Activated gamma-delta T cell treated with Interleukin-2 at 50 U/mL for 16 hours (primary cell): ENCODE measurements at places on chromosomes 7 and 10.

DNA sequence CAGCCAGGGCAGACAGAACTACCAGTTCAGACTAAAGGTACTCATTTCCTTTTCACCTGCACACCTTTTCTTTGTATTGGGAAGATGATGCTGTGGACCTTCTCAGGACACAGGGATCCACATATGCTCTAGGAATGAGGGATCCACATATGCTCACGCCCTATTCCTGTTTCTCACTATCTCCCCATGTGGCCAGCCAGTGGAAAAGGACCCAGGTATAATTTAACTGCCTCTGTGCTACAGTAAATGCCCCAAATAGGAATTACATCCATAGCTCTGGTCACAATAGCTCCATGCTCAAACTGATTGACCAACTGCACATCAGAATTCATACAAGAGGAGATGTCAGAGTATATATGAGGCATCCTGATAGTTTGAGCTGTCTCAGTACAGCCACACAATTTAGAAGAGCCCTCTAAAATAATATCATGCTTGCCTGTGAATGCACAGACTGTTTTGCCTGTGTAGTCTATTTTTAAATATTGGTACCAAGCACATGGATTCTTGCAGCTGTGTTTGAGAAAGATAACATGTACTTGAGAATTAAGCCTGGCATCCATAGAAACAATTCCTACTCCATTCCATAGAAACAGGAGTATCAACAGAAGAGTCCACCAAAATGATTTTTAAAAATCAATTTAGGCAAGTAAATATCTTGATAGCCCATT, 43.7 kb downstream of the CTTNBP2 start:
- no peak for DNase-seq

DNA sequence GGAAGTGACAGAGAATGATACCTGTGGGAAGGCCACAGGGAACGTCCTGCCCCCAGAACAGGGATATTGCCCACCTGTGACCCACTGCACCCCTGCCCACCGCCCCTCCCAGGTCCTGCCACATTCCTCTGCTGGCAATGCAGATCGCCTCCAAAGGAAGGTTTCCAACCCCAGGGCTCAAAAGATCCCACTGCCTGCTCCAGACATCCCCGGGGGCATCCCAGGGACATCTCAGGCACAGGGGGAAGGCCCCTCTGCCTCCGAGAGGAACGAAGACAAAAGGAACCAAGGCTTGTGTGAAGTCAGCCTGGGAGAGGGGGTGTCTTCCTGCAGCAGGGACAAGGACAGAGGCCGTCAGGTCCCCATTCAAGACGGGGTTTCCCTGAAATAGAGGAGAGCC, 28.5 kb downstream of the NUDT1 start:
- DNase-seq, result no peak

GRCh38 chr7:33392148-33392547, 262.8 kb downstream of the BBS9 start:
- no peak for DNase-seq

GRCh38 chr7:101586906-101587677, 42.0 kb downstream of the MYL10 start:
- DNase-seq, result no peak

DNA sequence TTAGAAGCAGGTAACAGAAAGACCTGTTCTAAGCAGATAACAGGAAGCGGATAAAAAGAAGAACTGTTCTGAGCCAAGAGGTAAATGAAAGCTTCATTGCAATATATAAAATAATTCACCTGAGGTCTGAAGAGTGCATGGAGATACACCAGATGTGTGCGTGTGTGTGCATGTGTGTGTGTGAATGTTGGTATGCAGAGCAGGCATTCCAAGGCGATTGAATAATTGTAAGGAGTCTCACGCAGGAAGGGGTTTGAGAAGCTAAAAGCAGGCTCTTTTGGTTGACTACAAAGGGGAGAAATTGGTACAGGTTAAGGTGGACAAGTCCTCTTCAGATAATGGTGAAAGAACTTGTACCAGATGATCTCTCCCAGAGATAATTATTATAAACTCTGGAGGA, 450.6 kb downstream of the DNAJB9 start:
- no peak for DNase-seq

- DNase-seq, result no peak
Measured at GRCh38 chr7:84339306-84339705, 144.7 kb upstream of the SEMA3A start.

DNA sequence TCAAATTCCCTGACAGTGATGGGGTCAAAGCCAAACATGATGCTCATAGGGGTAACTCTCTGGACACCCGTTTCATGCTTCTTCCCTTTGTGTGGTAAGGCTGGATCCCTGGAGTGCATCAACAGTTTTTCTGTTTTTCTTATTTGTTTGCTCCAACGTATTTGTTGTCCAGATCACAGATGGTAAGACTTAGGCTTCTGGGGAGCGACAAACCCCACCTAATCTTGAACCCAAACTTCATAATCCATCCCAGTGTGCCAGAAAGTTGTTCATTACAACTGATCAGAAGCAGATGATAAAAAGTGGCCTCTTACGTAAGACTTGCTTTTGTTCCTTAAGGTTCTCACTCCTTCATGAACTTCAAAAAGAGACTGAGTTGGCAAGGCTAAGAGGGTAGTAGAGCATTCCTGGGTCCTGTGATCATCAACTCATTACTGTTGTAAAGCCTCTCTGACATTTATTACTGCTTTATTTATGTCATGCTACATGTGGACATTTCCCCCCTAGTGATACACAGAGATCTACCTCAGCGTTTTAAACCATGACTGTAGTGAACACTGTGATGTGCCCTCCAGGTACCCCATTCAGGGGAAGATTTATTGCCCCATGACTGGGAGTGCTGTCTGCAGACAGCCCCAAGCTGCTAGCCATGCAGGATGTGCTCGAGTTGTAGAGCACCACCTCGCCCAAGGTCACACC, 125.6 kb downstream of the CCDC71L start:
- no peak for DNase-seq

DNA sequence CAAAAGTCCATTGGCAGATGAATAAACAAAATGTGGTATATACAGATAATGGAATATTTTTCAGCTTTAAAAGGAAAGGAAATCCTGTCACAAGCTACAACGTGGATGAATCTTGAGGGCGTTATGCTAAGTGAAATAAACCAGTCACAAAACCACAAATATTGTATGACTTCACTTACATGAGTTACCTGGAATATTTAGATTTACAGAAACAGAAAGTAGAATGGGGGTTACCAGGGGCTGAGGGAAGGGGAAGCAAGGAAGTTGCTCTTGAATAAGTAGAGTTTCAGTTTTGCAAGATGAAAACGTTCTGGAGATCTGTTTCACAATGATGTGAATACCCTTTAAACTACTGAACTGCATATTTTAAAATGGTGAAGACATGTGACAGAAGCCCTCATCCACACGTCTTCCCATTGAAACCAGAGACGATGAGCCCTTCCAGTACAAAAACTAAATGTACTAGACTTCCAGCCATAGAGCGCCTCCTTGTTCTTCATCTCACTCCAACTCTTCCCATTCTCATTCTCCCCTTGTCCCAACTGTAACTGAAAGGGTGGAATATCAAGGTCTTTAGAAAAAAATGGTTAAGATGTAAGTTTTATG, 62.4 kb downstream of the MICU1 start:
- no peak for DNase-seq

DNA sequence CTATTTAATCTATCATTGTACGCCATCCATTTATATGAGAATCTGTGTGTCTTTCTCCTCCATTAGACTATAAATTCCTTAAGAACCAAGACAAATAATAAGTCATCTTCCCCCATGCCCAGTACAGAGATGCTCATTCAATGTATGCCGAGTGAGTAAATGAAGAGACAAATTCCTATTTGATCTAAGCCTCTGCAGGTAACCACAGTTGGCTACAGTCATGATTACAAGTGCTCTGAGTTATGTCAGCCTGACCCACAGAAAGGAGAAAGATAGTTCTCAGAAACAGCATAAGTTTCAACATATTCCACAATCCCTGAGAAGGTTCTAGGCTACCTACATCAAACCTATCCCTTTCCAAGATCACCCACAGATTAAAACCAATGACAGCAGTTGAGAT, 46.1 kb downstream of the MPP7 start:
- no peak for DNase-seq

DNA sequence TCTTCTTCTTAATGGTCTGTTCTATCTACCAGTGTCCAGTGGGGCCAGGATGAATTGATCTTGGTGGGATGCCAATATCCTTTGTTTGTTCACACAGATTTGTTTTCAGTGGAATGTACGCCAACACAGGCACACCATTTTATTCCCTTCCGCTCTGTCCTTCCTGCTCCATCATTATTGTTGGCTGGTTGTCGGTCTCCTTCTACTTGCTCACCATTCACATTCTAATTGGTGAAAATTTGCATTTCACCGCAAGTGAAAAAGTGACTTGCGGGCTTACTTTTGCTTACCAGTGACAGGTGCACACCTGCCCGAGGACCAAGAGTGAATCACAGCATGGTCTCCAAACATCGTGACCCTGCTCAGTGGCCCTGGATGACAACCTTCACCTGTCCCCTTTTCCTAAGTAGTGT, 148.3 kb downstream of the NOC3L start:
- DNase-seq, result no peak

- no peak for DNase-seq
Measured at GRCh38 chr7:51346126-51346525, 29.5 kb upstream of the COBL start.

- no peak for DNase-seq
Measured at GRCh38 chr7:91566402-91566732, 302.1 kb downstream of the FZD1 start.

DNA sequence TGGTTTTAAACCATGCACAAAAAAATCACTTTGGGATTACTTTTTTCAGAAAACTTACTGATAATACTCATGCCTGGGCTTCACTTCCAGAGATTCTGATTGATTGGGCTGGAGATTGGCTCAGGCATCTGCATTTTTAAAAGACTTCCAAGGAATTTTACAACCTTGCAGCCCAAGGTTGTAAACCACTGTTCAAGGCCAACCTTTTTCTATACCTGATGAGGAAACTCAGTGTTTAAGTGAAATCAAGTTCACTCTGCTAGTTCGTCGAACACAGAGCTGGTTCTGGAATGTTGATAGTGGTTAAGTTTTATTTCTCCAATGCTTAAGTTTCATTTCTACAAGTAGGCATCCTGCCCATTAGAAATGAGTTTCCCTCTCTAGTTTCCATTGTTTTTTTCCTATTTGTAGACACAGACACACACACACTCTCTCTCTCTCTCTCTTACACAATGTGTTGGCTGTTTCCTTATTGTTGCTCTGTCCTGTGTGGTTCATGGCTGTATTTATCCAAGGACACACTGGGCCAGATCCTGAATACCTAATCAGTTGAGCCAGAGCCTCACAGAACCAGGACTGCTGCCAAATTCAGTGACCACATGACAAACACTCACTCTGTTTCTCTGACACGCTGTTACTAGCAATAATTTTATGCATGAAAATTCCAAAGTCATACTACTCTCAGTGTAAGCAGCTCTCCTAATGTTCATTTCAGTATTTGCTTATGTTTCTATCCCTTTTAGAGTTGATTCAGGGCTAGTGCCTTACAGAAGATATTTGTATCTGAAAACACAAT, 3.7 kb upstream of the IFIT1B start:
- DNase-seq, result no peak

- no peak for DNase-seq
Measured at GRCh38 chr10:1688531-1688930, 48.8 kb downstream of the ADARB2 start.

DNA sequence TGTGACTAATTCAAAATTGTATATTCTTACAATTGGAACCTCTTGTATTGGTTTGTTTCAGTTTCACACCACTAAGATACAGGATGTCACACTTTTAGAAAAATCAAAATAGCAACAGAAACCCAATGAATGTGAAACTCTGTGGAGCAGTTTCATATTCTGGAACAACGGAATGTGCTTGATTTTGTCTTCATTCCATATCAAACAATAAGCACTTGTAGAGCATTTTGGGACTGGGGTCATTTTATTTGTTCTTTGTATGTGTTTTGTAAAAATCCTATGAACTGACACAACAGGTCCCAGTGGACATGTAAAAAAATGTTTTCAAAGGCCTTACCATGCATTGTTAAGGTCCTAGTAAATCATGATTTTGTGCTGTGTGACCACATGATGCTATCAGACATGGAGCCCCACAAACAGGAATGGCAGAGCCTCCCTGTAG, 123.1 kb downstream of the DKK1 start:
- no peak for DNase-seq

DNA sequence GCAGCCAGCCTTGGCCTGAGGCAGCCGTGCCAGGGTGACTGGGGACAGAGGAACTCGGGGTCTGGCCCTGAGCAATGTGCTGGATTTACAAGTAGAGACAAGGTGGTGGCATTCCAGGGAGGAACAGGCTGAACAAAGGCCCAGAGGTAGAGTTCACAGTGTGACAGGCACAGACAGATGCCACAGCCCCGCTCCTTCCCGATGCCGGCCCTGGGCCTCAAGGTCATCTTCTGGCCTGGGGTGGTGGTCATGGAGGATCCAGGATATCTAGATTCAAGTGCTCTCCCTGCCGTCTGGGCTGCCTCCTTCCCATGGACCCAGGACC, 68.9 kb upstream of the COL13A1 start:
- no peak for DNase-seq

DNA sequence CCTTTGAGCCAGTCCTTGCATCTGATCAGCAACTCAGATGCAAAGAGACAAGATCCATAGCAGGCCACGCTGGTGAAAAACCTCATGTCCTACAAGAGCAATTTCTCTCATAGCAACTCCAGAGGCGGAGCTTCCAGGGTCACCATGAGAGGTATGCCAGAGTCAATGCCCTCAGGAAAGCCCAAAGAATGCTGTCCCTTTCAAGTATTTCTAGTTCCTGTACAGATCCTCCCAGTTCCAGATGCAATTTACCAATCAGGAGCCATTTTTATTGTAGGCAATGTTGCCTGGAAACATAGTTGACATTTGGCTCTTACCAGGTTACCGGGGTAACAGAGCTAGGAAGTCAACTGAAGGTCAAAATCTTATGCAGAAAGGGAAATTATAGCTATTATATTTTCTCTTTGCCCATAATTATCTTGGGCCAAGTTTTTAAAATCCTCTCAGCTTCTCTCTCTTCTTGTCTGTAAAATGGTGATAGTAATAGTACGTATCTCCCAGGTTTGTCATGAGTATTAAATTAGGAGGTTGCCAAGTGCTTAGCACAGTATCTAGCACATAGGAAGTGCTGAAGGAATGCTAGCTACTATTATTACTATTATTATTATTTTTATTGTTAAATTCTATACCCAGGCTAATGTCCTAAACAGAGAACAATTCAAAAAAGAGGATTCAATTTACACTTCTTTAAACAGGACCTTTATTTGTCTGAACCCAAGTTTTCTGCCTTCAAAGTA, 46.3 kb upstream of the TM9SF3 start:
- DNase-seq, result no peak

GRCh38 chr10:7157091-7157490, 253.7 kb downstream of the SFMBT2 start:
- DNase-seq, result no peak

GRCh38 chr7:84042110-84042539, 152.5 kb downstream of the SEMA3A start:
- DNase-seq, result no peak

DNA sequence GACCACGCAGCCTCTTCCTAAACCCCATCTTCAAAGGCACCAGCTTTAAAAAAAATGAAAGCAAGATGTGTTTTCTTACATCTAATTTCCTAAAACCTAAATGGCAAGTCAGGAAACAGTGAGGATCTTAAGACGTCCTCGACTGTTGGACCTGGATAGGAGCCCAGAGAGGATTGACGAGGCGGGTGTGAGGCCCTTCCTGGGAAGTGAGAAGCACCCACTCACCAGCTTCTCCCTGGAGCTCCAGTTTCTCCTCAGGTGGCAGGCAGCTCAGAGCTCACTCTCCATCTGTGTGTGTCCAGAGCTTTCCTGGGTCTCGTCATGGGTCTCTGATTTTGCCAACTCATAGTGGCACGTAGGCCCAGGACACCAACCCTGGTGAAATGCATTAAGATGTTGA, 614.0 kb upstream of the AUTS2 start:
- DNase-seq, result no peak

GRCh38 chr7:150377196-150377595, 1.9 kb upstream of the ZNF775 start:
- no peak for DNase-seq
